Nephron progenitor cell (in vitro differentiated cells): ENCODE measurements at places on chromosomes 11 and 22.

DNA sequence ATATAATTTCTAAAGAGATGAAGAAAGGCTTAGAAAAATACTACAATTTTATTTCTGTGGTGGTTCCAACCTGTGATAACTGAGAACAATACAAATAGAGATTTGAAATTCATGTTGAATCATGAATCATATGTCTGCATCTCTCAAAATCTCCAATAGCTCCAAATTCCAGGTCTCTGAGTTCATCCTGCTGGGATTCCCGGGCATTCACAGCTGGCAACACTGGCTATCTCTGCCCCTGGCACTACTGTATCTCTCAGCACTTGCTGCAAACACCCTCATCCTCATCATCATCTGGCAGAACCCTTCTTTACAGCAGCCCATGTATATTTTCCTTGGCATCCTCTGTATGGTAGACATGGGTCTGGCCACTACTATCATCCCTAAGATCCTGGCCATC, at the start of gene OR56B1:
Gene OR56B1 (plus strand): TSS at position 53 of the 400 bp plus-strand sequence. CDS start 69 bp downstream, at position 122.
- DNase-seq: no peak

GRCh38 chr11:63567044-63567840, 4.1 kb upstream of the PLAAT2 start:
- DNase-seq: no peak

DNA sequence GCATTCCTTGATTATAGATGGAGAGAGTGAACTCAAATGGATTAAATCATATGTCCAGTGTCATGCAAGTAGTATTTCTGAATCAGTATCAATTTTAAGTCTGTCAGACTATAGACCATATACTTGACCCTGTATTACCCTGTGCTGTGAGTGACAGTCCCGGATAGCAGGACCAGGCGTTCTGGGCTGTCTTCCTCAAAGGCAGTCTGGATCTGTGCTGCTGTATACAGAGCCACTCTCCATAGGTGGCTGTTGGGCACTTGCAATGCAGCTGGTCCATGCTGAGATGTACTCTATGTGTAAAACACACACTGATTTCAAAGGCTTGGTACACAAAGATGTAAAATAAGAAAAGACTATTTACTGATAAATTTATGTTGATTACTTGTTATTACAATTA, 294.3 kb downstream of the OPCML start:
- DNase-seq: no peak

- no peak for DNase-seq
Measured at GRCh38 chr22:29750559-29751538, 16.0 kb downstream of the ZMAT5 start.

- DNase-seq: no peak
Measured at GRCh38 chr11:14435717-14436512, 63.7 kb downstream of the COPB1 start.

GRCh38 chr11:64120951-64121569, 44.9 kb downstream of the MACROD1 start:
- no peak for DNase-seq

GRCh38 chr11:45468267-45468856, 182.2 kb upstream of the SYT13 start:
- peak; percentile 30 for DNase-seq

GRCh38 chr11:104765401-104766095, 132.7 kb downstream of the CASP12 start:
- no peak for DNase-seq

DNA sequence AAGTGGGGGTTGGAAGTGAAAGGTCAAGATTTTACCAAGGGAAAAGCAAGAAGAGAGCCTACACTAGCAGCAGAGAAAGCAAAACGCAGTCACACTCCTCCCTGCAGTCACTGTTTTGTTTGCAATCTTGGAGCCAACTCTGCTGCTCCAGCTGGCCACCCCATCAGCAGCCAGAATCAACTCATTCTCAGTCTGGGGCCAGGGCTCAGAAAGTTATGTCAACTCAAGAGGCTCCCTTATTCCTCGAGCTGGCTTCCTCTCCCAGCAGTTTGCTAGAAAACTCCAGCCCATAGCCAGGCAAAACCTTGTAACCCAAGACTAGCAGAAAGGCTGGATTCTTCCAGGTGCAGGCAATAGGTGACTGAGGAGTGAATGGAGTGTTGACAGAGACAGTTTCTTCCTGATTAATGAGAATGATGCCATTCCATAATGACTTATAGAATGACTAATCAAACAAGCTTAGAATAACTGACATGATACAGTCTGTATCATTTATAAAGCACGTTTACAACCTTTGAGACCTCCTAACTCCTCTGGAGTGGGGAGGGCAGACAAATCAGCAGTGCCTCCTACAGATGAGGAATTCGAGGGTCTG, 53.4 kb downstream of the P4HA3 start:
- DNase-seq: no peak

- DNase-seq: no peak
Measured at GRCh38 chr22:45631140-45631840, 40.3 kb upstream of the ATXN10 start.

GRCh38 chr11:13923716-13924650, 38.5 kb upstream of the SPON1 start:
- DNase-seq: no peak

DNA sequence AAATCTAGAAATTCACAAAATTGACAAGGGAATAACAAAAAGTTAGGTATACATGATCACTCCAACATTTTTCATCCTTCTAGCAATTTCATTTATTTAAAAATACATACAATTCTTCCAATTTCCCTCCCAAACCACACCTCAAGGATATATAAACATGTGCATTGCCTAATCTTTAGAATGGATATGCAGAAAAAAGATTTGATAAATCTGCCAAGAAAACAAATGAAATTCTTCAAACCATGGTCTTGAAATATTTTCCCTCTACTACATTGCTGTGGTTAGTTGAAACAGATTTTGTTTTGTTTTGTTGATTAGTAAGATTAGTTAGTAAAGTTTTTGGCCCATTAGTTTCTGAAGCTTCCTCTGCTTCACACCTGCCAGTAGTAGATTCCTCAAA, 703.3 kb upstream of the CCDC179 start:
- no peak for DNase-seq

DNA sequence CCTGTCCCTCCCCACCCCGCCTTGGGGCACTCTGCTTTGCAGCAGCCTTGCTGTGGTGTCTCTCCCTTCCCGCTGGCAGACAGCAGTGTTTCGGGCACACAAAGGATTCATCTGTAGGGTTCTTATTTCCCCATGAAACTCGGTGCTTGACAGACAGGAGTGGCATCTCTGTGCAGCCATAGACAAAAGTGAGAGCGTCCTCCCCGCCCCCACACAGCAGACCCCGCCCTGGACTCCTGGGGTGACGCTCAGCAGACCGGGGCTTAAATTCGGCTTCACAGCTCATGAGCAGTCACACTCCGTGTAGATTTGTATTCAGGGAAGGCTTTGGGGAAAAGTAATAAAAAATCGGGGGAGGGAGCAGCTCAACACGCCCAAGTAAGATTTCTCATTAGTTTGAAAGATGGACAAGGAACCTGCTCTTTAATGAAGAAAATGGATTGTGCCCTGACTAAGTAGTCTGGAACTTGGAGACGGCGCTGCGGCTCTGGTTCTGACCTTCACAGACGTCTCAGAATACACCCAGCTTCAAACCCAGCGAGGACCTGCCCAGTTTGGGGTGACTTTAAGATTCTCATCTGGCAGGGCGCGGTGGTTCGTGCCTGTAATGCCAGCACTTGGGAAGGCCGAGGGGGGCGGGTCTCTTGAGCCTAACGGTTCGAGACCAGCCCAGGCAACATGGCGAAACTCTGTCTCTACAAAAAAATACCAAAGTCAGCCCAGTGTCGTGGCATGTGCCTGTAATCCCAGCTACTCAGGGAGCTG, 136.0 kb downstream of the CACNA1I start:
- peak; percentile 44 for DNase-seq

DNA sequence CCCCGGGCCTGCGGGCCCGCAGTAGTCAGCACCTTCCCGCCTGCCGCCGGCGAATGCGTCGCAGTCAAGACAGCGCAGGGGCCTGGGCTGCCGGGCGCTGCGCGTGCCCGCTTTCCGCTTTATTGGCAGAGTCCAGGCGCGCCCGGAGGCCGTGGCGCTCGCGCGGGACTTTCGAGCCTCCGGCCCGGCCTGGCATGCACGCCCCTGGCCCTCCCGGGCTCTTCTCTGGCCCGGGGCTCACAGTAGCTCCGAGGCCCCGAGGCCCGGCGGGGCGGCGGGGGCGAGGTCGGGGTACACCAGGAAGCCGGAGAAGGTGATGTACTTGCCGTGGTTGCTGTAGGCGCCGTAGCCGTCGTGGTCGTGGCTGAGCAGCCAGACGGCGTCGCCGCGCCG, 3.1 kb downstream of the FAM180B start:
- DNase-seq: no peak

DNA sequence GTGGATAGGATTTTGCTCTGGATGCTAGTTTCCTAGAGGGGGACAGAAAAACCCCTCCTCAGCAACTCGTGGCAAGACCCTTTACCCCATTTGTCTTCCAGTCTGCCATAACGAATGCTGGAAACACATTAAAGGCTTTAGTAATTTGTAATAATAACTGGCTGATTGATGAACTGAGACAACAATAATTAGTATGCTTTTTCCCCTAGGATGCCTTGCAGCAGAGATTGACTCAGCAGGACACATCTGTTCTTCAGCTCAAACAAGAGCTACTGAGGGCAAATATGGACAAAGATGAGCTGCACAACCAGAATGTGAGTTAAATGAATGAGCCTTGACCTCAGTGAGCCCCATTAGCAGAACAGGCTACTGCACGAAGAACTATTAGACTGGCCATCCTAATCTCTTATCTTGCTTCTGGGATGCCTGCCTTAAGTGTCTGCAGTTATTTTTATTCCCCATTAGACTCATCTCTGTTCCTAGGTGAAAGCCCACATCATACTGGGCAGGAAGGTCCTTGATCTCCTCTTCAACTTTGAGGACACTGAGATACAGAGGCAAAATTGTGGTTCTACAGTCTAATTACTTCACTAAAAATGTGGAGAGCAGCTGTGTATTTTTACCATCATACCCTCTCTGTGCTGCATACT, 32.9 kb upstream of the DLAT start:
- no peak for DNase-seq

DNA sequence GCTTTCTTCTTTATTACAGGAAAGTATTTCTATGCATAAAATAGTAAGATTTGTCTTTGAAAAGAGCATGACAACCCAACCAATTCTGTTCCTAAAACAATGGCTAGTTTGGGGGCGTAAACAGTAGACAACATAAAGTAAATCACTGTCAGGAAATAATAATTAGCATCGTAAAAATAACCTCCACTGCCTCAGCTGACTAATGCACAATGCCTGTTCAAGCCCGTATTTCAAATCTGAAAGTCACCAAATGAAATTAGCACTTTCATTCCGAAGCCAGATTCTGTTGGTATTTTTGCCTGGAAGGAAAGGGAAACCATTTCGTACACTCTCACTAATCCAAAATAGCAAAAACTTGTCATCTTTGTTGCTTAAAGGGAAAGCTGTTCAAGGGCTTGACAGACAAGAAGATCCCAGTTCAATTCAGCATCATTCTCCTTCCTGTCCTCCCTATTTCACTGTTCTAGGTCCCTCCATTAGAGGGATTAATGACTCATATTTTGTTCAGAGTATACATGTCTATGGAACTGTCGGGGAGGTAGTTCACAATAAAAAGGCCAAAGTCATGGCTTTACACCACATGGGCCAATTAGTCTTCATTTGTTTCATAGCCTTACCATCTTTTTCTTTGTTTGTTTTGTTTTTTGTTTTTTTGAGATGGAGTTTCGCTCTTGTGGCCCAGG, 154.7 kb downstream of the CADM1 start:
- DNase-seq: no peak

GRCh38 chr22:22578702-22579424, 19.8 kb upstream of the PRAME start:
- DNase-seq: peak; percentile 16

- DNase-seq: no peak
Measured at GRCh38 chr11:35791088-35791958, 128.7 kb downstream of the TRIM44 start.

DNA sequence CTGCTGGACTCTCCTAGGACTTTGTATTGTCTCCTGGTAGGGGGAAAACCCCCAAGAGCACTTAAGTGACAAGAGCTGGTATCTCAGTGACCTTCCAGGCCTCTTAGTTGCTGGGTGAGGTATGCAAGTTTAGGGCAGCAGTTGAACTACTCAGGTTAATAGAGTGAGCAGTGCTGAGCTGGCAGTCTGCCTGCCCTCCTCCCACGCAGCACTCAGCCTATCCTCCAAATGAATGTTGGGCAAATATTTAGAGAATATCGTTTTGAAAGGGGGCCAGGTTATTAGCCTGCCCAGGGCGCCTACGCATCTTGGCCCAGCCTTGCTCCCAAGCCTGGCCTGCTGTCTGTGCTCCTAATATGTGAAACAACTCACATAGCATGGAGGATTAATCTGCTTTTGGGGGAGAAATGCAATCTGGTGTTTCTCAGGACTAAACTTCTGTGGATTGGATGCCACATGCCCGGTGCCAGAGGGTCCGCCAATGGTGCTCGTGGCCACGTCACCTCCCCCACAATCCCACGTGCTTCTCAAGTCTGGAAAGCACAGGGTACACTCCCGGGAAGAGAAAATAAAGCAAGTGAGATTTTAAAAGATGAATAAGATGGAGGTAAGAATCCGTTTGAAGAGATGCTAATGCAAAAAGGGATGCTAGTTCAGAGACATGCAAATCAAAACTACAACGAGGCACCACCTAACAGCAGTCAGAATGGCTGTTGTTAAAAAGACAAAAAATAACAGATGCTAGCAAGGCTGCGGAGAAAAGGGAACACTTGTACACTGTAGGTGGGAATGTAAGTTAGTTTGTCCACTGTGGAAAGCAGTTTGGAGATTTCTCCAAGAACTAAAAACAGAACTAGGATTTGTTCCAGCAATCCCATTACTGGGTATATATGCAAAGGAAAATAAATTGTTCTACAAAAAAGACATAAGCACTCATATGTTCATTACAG, 67.7 kb downstream of the SPON1 start:
- DNase-seq: no peak

- no peak for DNase-seq
Measured at GRCh38 chr11:14981507-14981906, 9.4 kb upstream of the CALCA start.

GRCh38 chr11:47552056-47552565, 821 bp downstream of the CELF1 start:
- DNase-seq: peak; percentile 57

GRCh38 chr11:47399860-47400767, 8.3 kb upstream of the SLC39A13 start:
- peak; percentile 71 for DNase-seq

- DNase-seq: no peak
Measured at GRCh38 chr11:63017306-63017974, 1.8 kb upstream of the SLC22A8 start.

DNA sequence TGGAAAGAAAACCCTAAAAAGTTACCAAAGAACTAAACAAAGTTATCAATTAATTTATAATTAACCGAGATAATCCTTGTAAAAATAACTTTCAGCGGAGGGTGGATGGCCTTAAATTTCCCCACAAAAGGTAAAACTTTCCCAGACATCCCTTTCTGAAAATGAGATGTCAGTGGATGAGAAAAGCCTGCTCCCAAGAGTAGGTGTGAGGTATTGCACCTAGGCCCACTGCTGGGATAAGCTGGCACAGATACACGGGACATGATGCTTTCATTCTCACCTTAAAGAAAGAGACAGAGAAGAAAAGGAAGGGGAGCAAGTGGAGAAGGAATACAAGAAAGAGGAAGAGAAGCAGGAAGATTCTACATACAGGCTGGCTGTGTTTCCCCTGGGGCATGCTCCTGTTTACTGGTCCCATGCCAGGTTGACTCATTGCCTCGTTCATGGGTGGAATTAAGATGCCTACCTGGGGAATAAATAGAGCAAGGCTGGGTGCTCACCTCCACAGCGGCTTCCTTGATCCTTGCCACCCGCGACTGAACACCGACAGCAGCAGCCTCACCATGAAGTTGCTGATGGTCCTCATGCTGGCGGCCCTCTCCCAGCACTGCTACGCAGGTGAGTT, at the start of gene SCGB2A2:
Gene SCGB2A2 (plus strand): TSS at position 505 of the 625 bp plus-strand sequence. CDS start 59 bp downstream, at position 564.
- no peak for DNase-seq
